ENCODE measurements at places on chromosomes 2 and 18.

GRCh38 chr2:20925265-20925889 is 102.5 kb upstream of the LDAH start:
- DNase-seq, result no peak

DNA sequence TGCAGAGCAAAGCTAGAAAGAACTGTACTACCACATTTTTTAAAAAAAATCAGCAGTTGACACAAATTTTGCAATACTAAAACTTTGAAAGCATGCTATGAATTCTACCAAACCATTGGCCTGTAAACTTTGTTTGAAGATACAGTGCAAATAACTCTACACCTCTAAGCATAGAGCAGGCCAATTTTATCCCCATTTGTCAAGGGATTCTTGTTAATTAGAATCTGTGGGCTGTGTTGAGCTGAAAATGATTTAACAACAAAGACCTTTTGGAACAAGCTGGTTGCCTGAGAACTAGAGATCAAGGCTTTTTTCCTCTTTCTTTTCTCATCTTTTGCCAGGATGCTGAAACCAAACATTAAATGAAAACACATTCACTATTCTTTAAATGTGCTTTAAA is 886.0 kb upstream of the CDH2 start:
- no peak for DNase-seq

DNA sequence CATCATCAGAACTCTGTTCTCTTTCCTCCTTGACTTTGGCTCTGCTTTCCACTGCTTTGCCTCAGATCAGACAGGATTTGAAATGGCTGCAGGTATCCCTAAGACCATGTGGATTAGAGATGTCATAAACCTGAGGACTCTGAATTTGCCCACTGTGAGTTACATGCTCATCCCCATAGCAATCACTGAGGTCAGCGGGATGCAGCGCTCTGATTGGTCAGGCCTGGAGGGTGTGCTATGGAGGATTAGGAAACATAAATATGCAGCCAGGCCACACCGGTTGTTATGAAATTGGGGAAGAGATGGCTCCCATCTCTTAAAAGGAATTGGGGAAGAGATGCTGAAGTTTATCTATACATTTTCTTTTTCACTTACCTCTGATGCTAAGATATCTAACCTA is 73.7 kb upstream of the DNAJC10 start:
- DNase-seq, result no peak

GRCh38 chr18:74689251-74689650 is 91.6 kb downstream of the ZNF407 start:
- DNase-seq, result no peak

- no peak for DNase-seq
These were observed 11.8 kb downstream of the CYP27C1 start for GRCh38 chr2:127208313-127208712.

DNA sequence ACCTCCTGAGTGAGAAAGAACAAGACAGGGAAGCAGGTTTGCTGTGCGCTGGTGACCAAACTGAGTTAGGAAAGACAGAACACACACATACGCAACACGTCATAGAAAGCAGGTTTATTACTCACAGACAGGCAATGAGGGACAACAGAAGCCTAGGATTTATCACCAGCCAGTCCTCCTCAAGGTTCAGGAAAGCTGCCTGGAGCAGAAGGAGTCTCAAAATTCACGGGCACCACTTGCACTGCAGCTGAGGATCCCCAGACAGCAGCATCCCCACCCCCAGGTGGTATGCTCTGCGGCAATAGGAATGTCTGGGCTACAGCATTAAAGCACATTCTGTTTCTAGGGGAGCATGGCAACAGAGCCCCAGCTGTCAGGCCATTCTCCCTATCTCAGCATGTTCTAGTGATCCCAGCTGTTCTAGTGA is 284.4 kb upstream of the RGPD4 start:
- no peak for DNase-seq

DNA sequence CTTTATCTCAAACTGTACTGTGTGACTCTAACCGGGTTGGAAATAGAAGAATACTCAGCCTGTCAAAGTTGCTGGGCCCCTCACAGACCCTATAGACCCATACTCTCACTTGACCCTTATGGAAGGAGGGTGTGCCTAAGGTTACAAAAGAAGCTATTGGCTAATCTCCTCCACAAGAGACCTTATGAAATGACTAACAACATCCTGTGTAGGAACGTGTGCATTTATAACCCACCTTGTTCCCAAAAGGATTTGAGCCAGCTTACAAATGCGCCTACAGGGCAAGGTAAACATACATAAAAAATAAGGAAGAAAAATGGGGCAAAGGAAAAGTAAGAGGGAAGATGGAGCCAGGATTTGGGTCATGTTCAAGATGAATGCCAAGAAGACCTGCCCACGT is 225.4 kb upstream of the SMAD2 start:
- DNase-seq, result no peak

DNA sequence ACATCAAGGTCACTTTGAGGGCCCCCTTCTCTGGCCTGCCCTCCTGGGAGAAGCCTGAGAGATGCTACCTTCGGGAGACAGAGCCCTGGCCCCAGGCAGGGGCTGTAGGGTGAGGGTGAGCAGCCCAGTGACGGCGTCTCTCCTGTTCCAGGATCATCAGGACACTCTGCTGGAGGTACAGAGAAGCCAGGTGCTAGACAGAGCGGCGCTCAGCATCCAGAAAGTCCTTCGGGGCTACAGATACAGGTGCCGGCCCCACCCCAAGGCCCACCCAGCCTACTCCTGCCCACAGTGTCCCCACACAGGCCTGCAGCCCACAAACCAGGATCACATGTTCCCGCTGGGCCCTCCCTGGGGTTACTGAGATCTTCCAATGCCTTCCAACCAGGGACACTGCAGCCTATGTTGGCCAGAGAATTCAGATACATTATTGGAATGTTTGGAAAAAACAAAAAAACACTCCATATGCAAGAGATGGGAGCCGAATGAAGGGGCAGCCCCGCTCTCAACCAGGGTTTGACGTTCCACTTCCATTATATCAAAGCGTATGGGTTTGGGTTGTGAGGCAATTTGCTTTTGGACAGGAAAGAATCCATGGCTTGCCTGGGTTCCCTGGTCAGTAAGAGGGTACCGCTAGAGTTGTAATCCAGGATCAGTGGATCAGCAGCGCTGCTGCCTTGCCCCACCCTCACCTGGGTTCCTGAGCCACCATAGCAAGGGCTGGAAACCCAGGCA is 49.5 kb upstream of the GPR17 start:
- DNase-seq, result no peak

DNA sequence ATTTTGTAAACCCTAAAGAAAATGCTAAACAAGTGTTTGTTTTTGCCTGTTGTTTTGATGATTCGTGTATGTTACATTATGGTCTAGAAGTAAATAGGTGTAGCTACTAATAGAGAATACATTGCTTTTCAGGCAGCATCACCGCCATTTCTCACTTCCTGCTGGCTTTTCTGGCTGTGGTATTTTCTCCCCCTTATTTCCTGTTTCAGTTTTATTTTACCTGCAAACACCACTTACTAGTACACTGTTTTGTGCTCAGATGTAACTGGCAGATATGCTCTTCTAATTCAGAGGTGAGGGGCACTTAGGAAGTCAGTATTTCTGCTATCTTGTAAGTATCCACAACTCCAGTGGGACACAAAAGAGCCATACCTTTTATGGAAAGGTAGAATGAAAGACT is 38.1 kb upstream of the SLC3A1 start:
- DNase-seq, result no peak

GRCh38 chr2:242085941-242086621 is 216.6 kb downstream of the RTP5 start:
- no peak for DNase-seq

DNA sequence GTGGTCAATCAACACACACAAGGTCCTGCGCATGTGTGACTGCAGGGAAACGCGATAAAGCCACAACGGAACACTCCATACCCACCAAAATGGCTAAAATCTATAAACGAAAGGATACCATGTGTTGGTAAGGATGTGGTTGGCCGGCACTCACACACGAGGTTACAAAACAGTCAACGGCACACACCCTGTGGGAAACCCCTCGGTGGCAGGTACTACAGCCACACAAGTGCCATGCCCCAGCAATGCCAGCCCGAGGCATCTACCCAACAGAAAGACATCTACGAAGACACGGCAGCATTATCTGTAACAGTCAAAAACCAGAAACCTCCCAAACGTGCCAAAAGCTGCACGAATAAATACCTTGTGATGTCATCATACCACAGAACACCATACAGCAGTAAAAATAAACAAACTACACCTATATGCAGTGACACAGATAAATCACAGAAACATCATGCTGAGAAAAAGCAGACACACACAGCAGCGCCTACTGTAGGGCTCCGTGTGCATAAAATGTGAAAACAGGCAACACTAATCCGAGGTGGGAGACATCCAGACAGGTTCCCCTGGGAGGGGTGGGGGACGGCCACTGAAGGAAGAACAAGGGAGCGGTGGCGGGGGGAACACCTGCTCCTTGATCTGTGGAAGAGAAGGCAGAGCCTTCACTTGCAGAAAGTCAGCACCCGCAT is 36.7 kb downstream of the HDAC4 start:
- no peak for DNase-seq

- DNase-seq, result no peak
These were observed 88.2 kb downstream of the ZNF532 start for GRCh38 chr18:58952858-58953257.

- no peak for DNase-seq
These were observed 228.7 kb downstream of the TXNL1 start for GRCh38 chr18:56409736-56410135.

DNA sequence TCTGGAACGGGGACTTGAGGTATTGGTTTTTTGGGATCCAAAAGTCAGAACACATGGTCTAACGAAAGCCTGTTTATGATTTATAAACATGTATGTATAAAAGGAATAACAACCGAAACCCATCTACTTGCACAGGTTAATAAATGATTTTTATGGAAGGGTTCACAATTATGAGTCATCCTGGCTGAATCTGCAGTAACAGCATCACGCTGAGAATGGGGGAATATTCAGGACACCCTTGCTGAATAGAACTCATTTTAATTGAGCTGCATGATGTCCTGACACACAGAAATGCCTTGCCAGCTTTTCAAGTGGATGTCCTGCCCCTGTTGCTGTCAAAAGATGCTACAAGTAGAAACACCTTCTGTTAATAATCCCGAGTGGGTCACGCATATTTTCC is 54.7 kb upstream of the TGFA start:
- DNase-seq, result no peak

DNA sequence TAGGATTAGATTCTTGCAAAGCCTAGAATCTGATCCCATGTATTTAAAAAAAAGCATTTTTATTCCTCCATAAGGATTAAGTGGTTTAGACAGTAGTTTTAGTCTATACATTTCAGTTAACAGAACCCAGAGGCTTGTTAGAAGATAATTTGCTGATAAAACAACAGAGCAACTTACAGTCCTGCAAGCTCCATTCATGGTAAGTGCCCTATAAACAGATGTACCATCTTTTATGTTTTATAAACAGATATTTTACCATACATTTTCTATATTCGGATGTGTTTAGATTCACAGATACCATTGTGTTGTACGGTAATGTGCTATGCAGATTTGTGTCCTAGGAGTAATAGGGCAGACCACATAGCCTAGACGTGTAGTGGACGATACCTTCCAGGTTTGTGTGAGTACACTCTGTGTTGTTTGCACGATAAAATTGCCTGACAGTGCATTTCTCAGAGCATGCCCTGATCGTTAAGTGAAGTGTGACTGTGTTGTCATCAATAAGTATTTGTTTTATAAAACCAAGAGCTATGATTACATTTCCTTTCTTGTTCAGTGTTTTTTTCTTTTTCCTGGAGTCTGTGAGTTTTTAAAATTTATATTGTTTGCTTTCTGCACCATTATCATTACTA is 54.2 kb downstream of the CERS6 start:
- DNase-seq, result no peak

Measured in esophagus squamous epithelium (tissue), 5 donors.